ENCODE measurements at places on chromosomes 4 and X.

DNA sequence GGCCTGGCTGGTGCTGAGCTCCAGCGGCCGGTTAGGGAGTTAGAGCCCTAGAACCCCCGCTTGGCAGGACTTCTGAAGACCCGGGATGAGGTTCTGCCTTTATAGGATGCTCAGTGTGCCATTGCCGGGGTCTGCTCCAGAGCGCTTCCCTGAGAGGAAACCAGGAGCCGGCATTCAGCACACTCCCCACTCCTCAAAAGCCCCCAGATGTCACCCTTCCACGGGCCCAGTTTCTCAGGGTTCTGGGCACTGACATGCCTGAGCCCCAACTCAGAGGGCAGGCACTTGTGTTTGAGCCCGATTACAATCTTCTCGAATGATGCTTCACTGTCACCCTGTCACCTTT, 6.5 kb downstream of the NKX3-2 start:
- no peak for DNase-seq

DNA sequence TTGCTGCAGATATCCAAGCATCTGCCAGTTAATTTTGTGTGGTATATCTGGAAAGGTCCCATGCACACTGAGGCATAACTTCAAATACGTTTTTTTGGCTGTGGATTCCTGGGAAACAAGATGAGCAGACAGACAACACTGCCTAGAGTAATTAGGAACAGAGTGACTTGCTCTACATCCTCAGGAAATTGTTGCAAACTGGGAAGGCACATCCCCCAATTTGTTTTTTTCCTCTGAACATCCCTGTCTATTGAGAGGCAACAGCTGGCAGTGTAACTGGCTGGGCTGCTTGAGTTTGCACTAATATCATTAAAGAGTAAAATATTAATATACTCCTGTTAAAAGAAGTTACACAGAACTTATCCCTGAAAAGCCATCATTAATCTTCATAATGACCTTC, 207.7 kb upstream of the SLIT2 start:
- no peak for DNase-seq

DNA sequence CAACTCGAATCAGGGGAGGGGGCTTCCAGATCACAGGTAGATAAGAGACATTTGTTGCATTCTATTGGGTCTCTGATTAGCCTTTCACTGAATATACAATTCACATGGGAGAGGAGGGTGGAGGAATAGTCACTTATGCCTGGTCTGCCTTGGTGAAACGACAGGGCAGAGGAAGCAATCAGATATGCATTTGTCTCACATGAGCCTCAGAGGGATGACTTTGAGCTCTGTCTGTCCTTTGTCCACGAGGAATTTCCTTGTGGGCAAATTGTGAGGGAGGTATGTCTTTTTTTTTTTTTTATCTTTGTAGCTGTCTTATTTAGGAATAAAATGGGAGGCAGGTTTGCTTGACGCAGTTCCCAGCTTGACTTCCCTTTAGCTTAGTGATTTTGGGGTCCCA, 28.5 kb upstream of the TMSB4X start:
- DNase-seq: no peak

DNA sequence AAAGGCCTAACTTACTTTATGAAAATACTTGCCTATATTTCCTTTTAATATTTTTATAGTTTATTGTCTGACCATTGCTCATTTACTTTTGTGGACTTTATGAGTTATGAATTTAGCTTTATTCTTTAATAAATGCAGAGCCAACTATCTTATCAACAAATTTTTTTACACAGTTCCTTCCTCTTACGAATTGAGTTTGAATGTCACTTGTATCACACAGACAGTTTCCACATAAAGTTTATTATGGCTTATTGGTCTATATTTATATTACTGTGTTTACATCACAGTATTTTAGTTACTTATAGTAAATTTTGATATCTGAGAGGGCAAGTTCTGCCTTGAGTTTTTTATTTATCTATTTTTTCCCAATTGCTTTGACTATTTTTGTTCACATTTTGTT, 450.6 kb downstream of the C4orf33 start:
- no peak for DNase-seq

DNA sequence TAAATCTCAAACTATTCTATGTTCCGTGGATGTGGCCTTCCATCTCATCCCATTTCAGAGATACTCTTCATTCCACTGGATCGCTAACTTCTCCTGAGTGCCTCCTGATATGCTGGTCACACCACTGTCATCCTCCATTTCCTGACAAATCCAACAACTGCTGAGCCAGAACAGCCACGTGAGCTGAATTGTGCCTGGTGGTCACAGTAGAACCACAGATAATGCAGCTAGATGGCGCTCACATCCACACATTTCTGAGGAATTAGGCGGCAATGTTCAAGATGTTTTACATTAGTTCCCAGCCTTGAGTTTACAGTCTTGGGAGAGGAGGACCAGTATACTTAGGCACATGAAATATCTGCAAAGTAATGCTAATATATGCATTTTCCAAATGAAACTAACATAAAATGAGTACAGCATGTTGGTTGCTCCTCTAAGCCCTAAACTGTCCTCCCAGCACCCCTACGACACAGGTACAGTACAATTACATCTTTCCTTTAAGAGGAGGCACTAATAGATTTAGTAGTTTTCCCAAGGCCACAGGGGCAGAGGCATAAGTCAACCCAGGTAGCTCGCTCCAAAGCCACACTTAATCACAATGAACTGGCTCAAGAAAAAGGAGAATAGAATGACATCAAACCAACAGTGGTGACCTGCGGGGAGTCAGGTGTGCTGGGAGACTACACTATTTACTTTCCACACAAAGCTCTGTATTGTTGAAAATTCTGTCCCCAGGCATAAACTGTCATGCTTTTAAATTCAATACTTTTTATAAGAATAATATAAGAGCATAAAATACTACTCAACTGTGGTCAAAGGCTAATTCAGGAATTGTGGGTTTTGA, 134.2 kb downstream of the CHIC2 start:
- DNase-seq: peak; percentile 85

DNA sequence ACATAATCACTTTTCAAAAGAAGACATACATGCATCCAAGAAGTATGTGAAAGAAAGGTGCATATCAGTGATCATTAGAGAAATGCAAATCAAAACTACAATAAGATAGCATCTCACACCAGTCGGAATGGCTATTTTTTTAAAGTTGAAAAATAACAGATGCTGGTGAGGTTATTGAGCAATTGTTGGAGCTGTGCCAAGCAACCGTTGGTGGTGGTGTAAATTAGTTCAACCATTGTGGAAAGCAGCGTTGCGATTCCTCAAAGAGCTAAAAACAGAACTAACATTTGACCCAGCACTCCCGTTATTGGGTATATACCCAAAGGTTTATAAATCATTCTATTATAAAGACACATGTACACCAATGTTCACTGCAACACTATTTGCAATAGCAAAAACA, 14.2 kb downstream of the COX7B2 start:
- no peak for DNase-seq

GRCh38 chrX:147699061-147699460, 212.7 kb upstream of the FMR1 start:
- DNase-seq: no peak

GRCh38 chr4:38805530-38806145, 1.0 kb upstream of the TLR1 start:
- DNase-seq: no peak

GRCh38 chr4:122959981-122960610, 37.7 kb upstream of the NUDT6 start:
- no peak for DNase-seq

GRCh38 chr4:153724606-153725005, 35.2 kb downstream of the RNF175 start:
- DNase-seq: no peak

DNA sequence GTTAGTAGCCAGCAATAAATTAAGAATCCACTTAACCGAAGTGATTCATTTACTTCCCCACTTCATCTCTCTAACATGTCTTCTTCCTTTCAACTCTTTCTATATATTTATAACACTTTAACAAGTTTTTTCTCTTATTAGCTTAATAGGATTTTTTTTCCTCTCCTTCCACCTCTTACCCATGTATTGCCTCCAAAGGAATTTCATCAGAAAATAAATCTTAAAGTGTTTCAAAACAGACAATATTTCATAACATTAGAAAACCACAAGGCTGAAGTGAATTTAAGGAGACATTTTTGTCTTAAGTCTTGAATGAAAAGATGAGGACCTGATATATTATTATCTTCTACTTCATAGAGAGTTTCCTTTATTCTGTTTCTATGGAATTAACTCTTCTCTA, 101.5 kb downstream of the PDGFC start:
- DNase-seq: peak; percentile 41

DNA sequence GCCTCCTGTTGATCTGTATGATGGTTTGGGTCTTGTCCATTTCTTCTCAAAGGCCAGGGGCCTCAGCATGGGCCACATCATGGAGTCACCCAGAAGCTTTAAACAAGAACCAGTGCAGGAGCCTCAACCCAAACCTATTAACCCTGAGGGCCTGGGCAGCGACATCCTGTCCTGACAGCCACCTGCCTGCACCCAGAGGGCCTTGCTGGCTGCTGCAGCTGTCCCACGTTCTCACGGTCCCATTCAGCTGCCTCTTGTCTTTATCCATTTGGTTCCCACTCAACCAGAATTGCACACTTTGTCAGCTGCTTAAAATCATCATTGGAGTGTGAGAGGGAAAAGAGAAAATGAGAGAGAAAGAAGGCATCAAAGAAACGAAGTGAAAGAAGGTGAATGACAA, 21.6 kb downstream of the C4orf50 start:
- DNase-seq: no peak

- no peak for DNase-seq
These were observed 28.4 kb upstream of the NLGN4X start for GRCh38 chrX:6257025-6257424.

- no peak for DNase-seq
These were observed 42.8 kb downstream of the UCHL1 start for GRCh38 chr4:41299486-41299885.
